ENCODE measurements at places on chromosomes 7 and 10. TPM values are rescaled to one million over a fixed set of nuclear protein-coding genes. Genes with fewer than 3 reads are reported as not detected.

DNA sequence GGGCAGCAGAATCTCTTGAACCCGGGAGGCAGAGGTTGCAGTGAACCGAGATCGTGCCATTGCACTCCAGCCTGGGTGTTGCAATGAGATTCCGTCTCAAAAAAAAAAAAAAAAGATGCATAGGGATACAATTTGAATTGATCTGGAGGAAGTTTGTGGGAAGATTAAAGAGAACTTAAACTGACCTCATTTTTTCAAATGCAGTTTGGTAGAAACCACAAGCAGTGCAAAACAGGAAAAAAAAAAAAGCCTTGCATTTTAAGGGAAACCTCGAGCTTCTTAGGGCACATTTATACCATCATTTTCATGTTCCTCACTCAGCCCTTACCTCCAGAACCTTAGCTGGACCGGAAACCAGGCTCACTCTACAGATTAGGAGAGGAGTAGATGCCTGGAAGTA lies 2.8 kb downstream of the KCTD7 start:
- no peak for DNase-seq

- no peak for DNase-seq
Measured at GRCh38 chr10:125248489-125248888, 88.1 kb upstream of the CTBP2 start.

GRCh38 chr10:24440817-24441797 lies 232.2 kb downstream of the KIAA1217 start:
- DNase-seq: no peak

GRCh38 chr10:72260976-72261783 lies 12.5 kb upstream of the DDIT4 start:
- DNase-seq: no peak

The ACTL6B gene
- polyA plus RNA-seq: not detected

DNA sequence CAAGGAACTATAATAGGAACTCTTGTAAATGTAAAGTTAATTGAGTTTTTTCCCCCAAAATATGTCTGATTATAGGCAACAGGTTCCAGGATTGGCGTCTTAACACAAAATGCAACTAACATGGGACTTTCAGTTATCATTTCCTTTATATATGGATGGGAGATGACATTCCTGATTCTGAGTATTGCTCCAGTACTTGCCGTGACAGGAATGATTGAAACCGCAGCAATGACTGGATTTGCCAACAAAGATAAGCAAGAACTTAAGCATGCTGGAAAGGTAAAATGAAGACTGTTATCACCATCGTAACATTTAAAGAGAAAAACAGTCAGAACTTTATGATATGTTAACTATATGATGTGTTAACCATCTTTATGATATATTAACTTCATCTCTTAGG lies 63.7 kb downstream of the SP8 start:
- no peak for DNase-seq

DNA sequence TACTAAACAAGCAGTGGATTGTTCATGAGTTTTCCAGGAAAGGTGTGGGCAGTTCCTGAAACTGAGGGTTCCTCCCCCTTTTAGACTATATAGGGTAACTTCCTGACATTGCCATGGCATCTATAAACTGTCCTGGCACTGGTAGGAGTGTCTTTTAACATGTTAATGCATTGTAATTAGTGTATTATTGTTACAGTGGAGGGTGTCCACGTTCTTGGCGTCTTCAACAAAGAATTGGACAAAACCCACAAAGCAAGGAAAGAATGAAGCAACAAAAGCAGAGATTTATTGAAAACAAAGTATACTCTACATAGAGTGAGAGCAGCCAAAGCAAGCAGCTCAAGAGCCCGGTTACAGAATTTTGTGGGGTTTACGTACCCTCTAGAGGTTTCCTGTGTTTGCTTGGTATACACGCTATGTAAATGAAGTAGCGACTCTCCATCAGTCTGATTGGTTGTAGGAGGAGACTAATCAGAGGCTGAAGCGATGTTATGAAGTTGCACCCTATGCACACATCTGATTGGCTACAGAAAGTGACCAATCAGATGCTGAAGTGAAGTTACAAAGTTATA lies 175.2 kb downstream of the NSUN6 start:
- no peak for DNase-seq

The DKK1 gene
- 66.7 TPM for polyA plus RNA-seq

GRCh38 chr7:102155821-102156441 lies 130.7 kb upstream of the SH2B2 start:
- no peak for DNase-seq
